ENCODE measurements at places on chromosomes 7 and 10.

DNA sequence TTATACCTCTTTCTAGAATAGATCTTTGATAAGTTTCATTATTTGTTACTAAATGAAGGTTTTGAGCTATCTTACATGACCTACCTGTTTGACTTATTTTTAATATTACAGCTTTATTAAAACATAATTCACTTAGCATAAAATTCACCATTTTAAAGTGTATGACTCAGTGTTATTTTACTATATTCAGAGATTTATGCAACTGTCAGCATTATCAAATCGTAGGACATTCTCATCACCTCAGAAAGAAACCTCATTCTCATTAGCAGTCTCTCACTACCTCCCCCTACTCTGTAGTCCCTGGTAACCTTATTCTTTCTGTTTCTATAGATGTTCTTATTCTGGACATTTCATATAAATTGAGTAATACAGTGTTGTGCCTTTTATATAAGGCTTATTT is 207.9 kb upstream of the FOXP2 start:
- DNase-seq, result no peak

DNA sequence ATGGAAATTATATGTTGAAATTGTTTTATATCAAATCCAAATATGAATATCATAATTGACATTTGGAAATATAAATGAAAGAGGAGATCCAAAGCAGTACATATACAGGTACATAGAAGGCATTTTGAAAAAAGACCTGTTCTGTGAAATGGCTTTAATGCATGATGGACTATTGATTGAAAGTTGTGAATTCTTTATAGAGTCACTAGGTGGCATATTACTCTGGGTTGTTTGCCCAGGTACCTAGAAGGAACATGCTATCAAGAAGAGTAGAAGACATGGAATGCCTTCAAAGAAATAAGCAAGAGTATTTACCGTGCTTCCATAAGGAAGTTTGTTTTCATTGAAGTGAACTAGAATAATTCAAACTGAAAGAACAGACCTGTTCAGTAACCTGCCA is 160.0 kb upstream of the ANK3 start:
- no peak for DNase-seq

GRCh38 chr7:42924223-42924838 is 7.6 kb downstream of the PSMA2 start:
- no peak for DNase-seq

DNA sequence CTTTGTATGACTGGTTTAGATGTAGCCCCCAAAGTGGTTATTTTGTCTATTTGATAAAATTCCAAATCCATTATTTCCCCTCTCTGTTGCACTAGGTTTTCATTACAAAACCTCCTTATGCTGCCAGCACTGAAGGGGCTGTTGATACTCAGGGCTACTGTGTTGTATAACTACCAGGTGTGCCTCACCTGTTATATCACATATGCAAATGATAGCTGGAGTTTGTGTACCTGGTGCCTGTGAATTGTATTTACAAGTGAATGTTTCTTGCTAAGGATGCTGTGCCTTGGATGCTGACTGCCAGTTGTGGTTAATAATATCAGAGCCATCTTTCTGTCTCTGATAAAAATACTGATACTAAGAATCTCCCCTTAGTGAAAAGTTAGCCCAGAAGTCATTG is 84.8 kb upstream of the CCDC6 start:
- peak; percentile 88 for DNase-seq

DNA sequence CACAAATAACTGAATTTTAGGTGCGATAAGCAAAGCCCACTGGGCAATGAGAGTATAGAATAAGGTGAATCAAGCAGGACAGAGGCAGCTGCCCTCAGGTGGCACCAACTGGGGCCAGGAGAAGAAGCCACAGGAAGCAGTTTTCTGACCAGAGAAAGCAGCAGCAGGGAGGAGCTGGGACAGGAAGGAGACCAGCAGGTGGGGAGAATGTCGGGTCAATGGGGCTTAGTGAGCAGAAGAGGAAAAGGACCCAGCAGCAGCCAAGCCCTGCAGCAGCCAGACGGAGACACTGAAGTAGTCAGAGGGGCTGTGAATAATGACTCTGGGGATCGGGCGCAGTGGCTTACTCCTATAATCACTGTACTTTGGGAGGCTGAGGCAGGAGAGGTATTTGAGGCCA is 209.6 kb upstream of the SH2B2 start:
- no peak for DNase-seq

DNA sequence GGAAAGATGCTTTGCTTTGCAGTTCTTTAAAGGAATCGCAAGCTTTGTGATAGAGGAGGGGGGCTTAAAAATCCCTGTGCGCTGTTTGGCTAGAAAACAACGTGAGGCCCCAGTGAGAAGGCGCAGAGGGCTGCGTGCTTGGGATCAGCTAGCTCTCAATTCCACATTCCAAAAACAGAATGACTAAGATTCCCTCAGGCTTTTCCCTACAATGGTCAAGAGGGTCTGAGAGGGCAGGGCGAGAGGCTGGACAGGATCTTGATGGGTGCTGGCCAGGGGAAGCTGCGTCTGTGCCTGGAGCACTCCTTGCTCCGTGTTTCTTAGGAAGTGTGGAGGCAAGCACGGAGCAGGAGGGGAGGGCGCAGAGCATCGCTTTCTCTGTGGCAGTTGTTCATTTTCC is 72.1 kb upstream of the INHBA start:
- no peak for DNase-seq

GRCh38 chr7:64807731-64808365 is 13.6 kb downstream of the ZNF138 start:
- DNase-seq, result no peak

DNA sequence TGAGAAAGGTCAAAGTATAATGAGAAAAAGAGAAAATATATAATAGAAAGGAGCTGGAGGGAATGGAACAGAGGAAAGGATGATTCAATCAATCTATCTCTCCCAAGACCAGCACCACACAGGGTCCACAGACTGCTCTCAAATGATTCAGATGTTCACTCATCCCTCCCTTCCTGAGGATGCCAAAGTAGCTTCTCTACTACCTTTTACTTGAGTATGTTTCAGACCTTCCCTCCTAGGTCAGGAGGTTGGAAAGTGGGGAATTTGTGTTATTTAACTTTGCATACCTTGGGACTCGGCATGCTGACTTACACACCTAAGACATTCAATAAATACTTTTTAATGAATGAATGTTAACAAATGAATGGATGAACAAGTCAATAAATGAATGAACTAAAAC is 30.6 kb downstream of the CPVL start:
- no peak for DNase-seq

DNA sequence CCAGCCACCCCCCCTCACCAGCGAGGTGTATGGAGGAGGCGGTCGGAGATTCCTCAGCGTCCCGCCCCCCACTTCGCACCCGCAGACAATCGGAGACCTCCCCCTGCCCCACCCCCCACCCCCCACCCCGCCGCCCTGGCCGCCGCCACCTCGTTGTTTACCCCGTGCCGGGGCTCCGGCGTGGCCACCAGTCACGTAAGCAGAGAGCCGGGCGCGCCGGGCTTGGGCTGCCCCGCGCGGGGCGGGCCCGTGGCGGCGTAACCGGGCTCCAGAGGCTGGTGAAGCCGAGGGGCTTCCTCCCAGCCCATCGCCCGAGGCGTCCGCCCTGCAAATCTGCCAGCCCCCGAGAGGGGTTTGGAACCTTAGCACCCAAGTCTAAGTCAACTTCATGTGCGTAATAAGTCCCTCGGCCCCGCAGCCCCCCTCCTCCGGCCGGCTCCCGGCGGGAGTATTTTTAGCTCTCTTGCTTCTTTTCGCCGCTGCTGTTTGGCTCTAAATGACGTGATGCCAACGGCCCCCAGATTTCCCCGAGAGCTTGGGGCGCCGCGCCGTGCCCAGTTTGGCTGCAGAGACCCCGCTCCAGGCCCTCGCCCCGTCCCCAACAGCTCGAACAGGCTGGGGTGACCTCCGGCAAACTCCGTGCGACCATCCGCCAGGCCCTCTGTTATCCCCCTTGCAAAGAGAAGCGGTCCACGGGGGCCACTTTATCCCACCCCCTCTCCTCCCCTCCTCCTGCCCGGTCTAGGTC is 2.7 kb downstream of the MXI1 start:
- DNase-seq, result no peak

- no peak for DNase-seq
These were observed 7.8 kb upstream of the BHLHA15 start for GRCh38 chr7:98203261-98203963.

DNA sequence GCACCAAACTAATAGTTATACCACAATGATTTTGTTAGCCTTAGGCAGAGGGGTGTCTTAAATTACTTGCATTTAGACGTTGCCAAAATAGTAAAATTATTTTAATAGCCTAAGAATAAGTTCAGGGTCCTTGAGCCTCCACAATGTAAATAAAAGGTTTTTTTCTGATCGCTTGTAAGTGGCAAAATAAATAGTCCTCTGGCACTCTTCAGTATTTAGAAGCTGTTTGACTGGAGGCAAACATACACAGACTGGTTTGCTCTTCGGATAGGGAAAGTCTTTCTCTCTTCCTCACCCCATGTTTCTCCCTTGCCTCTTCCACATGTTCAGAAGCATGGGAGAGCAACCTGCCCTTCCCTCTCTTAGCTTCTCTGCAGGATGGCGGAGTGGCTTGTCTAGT is 49.5 kb upstream of the FAM180A start:
- peak; percentile 81 for DNase-seq

DNA sequence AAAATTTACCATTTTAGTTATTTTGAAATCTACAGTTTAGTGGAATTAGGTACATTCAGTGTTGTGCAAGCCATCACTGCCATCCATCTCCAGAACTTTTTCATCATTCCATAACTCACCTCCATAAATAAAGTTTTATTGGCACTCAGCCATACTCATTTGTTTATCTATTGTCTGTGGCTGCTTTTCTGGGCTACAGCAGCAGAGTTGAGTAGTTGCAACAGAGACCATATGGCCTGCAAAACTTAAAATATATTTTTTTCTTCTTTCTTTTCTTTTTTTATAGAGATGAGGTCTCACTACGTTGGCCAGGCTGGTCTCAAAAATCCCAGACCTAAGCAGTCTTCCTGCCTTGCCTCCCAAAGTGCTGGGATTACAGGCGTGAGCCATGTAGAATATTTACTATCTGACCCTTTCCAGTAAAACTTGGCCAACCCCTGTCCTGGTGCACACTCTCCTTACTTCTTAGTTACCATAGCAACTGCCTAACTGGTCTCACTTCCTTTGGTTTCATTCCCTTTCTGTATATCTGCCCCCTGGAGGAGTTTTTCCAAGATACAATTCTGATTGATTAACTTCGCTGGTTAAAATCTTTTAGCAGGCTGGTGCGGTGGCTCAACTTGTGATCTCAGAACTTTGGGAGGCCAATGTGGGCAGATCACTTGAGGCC is 133.2 kb downstream of the CUX1 start:
- DNase-seq, result no peak

DNA sequence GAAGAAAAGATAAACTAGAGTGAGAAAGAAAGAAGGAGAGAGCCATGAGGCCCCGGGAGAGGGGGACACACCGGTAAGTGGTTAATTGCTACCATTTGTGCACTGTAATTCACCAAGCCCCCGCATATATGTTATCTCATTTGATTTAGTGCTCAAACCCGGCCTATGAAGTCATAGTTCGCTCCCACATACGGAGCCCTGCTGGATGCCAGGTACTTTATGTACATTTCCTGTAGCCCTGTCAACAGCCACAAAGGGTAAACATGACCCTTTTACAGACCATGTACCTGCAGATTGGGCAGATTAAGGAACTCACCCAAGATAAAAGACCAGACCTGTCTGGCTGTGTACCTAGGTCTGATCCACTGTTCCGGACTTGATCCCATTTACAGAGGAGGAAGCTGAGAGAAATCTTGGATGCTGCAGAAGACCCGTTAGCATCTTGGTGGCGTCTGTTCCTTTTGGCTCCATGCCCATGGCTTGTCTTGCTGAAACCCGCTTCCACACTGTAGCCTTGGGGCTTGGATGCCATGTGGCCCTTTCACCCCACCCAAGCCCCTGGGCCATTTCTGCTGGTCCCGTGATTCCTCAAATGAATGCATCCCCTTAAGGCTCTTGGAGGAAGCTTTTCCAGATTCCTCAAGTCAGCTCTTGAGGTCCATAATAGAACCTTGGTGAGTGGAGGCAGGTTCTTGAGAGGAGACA is 32.3 kb downstream of the FAM241B start:
- DNase-seq, result no peak
